T-helper 17 cell (primary cell): ENCODE measurements at places on chromosomes 13 and 19.

DNA sequence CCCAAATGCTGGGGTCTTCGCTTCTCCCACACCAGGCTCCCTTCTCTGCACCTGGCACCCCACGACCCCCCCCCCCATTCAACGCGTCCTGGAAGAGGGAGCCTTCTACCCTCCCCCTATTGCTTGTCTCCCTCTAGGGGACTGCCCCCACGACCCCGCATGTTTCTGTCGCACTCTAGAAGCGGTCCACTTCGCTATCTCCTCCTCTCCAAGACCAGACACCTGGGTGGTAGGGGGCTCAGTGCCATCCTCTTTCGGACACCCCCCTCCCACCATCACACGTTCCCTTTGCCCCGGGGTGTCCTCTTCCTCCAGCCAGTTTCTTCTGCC is 1.5 kb downstream of the TGFB1 start:
- DNase-seq: no peak

- DNase-seq: no peak
Observed at GRCh38 chr13:52009946-52010345, 1.3 kb downstream of the ATP7B start.

DNA sequence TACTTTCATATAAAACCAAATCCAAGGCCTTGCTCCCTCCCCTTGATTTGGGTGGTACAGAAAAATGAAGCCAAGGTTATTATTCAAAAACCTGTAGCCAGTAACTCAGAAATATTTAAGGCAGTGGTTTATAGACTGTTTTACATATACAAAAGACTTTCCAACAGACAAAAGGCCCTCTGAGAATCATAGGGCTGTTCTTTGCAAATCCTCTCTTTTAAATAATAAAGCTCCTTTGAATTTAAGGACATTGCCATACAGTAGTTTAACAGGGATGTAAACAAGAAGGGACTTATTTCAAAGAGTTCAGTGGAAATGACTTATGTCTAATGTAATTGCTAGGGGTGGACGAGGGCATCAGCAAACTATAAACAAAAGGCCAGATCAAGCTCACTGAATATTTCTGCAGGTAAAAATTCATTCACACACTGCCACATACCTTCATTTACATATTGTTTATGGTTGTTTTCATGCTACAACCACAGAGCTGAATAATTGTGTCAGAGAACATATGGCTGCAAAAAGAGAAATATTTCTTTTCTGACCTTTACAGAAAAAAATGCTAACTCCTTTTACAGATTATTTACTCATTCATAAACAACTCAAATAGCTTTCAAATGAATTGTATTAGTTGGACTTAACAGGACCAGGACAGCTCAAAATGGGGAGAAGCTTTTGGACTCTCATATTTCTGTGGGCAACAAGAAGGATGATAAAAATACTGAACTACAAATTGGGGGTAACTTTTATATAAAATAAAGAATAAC is 665.6 kb downstream of the SLITRK1 start:
- DNase-seq: no peak

- DNase-seq: no peak
Observed at GRCh38 chr13:99403458-99403971, 96.3 kb upstream of the GPR183 start.

DNA sequence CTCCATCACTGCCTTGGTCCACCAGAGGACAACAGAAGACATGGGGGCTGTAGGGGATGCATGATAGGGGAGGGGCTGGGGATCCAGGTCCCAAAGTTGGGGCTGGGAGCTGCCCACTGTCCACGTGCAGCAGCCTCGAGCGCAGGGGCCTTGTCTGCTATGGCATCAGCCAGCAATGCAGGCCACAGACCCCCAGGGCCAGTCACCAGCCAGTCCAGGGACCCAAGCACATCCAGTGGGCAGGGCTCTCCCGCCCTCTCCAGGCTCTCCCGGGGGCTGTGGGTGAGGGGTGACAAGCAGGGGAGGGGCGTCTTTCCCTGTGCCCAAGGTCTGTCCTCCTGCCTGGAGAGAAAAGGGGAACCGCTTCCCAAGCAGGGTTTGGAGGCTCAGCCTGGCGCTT is 32.8 kb downstream of the PEPD start:
- no peak for DNase-seq

DNA sequence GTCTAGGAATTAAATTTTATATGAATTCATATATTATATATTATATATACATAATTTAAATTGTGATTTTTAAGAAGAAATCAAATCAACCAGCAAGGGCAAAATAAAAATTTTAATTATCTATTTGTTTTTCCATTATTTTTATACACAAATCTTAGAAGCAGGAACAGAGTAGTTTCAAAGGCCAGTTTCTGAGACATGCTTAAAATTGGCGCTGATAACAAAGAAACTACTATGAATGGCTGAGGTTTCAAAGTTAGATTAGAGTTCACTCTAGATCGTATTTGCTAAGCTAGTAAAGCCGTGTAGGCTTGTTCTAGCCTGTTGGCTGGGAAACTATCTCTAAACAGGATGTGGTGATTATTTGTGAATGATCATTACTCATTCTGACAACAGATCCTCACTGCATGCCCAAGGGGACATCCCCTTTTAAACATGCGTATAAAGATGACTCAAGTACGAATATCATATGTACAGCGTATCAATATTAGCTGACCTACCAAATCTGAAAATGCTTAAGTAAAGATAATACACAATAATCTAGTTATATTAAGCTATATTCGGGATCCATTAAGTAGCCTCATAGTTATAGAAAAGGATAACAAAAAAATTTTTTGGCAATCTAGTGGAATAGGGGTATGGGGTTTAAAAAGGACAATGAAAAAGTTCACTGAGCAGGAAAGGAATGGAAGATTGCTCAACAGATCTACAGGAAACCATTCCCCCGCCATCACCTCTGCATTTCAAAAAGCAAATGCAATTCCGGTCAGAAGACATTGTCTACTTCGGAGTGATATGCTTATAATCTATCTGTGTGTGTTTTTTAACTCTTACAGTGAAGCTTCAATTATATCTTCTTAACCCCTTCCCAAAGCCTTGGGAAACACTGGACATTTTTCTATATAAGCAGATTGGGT is 150.1 kb downstream of the SHISA2 start:
- DNase-seq: no peak

GRCh38 chr19:48540110-48540509 is 11.9 kb upstream of the SULT2B1 start:
- DNase-seq: no peak

- DNase-seq: no peak
Observed at GRCh38 chr19:49669516-49669915, 3.8 kb downstream of the BCL2L12 start.

DNA sequence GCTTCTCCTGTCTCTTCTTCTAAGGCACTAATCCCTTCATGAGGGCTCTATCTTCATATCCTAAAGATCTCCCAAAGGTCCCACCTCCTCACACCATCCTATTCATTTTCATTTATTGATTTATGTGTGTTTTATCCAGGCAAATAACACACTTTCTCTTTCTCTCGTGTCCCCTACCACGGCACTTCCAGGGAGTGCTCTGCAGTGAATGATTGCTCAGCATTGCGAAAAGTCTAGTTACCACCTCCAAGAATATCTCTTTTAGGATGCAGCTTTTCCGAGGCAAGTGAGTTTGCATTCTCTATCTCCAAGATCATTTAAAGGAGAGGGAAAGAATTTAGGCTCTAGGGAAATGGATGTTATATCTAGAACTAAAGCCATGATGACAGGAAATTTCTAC is 101.7 kb downstream of the MIPEP start:
- no peak for DNase-seq

DNA sequence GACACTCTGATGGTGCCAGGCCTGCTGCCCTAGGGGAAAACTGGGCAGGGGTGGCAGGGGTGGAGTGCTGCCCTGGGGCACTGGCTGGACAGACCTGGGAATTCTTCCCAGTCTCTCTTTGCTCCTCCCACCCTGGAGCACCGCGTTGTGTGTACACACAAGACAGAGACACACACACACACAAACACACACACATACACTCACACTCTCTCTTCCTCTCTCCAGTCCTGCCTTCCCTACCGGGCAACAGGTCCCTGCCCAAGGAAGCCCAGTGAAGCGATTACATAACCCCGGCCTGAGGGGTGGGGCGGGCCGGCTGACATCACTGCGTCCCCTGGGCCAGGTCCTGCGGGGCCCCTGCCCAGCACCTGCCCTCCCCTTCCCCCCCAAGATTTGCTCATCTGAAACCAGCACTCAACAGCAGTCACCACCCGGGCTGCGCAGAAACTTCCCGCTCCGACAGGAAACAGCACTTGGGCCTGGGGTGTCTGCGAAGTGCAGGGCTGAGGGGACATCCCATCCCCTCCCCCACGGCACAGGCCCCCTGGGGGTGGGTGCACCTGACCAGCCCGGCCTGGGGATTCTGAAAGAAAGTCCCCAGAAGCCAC is 1.2 kb downstream of the MKNK2 start:
- no peak for DNase-seq

- no peak for DNase-seq
Observed at GRCh38 chr13:36518707-36519106, 86.4 kb downstream of the CCNA1 start.

DNA sequence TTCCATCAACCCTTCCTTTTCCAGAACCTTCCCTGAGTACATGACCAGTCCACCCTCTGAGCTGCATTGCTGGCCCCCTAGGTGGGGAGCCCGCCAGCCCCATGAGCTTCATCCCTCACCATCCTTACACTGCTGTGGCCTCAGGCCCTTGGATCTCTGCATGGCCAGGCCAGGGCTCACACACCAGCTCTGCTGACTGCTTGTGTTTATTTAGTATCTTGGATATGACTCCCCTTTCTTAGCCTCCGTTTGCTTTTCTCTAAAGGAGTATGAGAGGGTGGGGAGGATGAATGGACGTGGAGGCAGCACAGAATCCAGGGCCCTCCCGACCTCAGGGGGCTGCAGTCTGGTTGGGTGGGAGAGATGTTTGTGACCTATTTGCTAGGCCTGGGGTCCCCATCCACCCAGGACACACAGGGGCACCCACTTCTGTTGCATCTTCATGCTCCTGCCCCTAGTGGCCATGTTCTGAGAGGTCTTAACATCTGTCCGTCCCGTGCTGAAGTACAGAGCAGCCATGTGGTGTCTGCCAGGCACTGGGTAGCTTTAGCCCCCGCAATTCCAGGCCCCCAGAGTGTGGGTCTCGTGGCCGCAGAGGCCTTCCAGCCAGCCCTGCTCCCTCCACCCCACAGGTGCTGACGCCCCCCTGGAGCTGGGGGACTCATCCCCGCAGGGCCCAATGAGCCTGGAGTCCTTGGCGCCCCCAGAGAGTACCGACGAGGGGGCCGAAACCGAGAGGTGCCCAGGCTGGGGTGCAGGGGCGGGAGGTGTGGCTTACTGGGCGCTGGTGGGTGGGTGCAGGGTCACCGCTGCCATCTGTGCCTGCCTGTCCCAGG is 13.0 kb downstream of the ARHGEF1 start:
- DNase-seq: no peak

GRCh38 chr13:35925669-35926068 is 205.5 kb downstream of the DCLK1 start:
- DNase-seq: no peak

- DNase-seq: no peak
Observed at GRCh38 chr19:7539827-7540425, 4.4 kb downstream of the PNPLA6 start.

GRCh38 chr13:98214707-98215106 is 37.6 kb upstream of the RNF113B start:
- no peak for DNase-seq

- DNase-seq: no peak
Observed at GRCh38 chr13:64054321-64054720, 2638.7 kb upstream of the PCDH20 start.

DNA sequence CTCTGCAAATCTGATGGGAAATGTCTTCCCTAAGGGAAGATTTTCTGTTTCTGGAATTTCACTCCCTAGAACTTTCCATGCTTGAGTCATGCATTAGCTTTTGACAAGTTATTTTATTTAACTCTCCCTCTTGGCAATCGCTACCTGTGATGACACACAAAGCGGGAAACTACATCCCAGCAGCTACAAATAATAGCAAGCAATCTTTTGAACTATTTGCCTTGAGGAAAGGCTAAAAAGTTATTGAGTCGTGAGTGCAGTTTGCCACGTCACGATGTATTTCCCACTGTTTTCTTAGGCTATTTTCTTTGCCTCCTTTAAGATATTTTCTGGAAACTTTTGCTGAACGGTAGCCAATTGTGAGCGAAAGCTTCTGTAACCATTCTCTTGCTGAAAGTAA is 353.3 kb upstream of the HTR2A start:
- DNase-seq: no peak

GRCh38 chr19:34963573-34964406 is at the start of gene ZNF792:
TSS of gene ZNF792 (minus strand) at chr19:34964229. CDS start at chr19:34963662, 567 bp downstream.
- DNase-seq: peak; percentile 32
